ENCODE measurements at places on chromosomes 12 and 14.

- no peak for DNase-seq
Observed at GRCh38 chr12:117226505-117226904, 36.2 kb upstream of the FBXO21 start.

- no peak for DNase-seq
Observed at GRCh38 chr12:97875064-97875463, 412.5 kb downstream of the RMST start.

GRCh38 chr14:105328678-105329390, 14.3 kb downstream of the PACS2 start:
- no peak for DNase-seq

GRCh38 chr14:31937730-31938346, 139.3 kb upstream of the ARHGAP5 start:
- DNase-seq, result no peak

DNA sequence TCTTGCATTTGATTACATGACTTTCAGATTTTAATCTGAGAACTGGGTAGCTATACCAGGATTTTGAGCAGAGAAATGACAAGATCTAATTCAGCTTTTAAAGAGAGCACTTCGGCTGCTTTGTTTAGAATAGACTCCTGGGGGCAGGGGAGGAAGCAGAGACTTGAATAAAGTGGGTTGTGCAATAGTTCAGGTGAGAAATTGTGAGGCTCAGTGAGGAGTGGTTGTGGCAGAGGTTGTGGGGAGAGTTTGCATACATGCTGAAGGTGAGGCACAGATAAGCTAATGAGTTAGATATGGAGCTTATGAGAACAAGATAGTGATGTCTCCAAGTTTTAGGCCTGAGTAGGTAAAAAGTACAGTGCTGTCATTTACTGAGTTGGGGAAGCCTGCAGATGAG, 281.4 kb downstream of the FLRT2 start:
- DNase-seq, result no peak

DNA sequence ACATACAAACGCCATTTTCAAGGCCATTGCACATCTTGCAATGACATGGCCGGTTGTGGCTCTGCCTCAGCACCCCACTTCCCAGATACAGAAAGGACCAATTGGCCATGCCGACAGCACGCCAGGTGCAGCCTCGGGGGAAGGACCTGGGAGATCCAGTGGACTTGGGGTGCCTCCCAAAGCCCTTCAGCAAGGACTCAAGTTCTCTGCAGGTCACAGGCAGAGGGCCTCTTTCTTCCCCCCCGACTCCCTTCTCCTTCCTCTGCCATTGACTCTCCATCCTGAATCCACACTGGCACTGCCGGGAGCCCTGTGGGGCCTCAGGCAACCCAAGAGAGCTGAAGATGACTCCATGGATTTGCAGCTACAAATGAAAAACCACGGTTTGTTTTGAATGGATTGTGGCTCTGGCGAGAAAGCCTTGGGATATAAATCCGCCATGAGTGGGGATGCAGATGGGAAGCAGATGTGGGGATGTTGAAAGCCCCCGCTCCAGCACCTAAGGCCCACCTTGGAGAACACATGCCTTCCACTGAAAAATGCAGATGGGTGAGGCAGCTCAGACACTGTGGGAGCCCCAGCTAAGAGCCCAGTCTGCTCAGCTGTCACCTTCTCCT, 35.1 kb upstream of the LTBP2 start:
- no peak for DNase-seq

GRCh38 chr14:89775946-89776345, 178.6 kb downstream of the EFCAB11 start:
- DNase-seq, result no peak

DNA sequence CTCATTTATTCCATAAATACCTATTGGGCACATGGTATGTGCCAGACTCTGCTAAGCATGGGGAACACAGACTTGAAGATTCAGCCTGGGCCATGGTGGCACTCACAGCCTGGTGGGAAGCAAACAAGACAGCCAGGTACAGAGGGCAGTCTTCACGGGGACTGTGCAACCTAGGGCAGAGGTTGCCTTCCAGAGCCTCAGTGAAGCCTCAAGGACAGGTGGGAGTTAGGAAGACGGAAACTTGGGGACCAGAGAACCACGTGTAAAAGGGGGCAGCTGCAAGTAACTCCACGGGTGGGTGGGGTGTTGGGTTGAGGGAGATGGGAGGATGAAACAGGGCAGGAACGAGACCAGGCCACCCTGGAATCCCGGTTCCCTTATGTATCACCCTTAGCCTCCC, 980 bp upstream of the LTBR start:
- no peak for DNase-seq

DNA sequence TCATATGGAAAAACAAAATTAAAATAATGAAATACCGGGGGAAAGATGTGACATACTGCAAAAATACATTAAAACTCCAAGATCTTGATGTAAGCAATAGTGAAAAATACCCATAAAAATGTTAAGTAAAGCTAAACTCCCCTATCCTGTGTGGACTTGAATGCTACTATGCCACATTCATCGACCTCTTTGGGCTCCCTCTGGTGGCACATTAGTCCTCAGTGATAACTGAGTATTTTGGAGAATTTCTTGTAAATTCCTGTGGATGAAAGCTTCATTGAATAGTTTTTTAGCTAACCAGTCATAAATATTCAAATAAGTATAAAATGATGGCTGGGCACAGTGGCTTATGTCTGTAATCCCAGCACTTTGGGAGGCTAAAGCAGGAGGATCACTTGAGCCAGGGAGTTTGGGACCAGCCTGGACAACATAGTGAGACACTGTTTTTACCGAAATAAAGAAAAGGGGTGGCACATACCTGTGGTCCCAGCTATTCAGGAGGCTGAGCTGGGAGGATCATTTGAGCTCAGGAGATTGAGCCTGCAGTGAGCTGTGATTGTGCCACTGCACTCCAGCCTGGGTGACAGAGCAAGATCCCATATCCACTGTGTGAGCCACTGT, 42.4 kb upstream of the SGPP1 start:
- peak; percentile 30 for DNase-seq

DNA sequence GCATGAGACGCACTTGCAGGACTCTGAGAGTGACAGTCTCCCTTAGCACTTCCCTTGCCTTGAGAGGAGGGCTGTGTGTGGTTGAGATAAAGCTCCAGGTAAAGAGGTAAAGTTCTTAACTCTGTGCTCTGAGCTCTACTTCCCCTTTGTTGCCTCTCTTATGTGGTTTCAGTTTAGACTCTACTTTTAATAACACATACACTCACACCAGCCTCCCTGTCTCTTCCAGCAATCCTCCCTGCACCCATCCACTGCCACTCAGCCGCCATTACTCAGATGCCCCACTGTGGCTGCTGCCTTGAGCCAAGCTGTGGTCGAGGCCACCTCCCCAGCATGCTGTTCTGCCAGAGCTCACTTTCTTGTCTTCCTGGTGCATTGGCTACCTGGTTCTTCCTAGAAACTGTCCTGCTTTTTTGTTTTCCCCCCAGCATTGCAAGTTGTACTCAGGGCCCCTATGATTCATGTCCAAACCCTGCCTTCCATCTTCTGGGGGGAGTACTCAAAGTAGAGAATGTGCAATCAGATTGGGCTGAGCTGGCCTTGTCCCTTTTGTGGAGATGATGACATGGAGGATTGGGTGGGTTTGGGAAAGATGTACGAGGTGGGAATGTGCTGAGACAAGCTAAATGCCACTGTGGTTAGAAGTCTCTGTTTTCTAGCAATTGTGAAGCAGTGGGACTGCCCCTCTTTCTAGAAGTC, 115.5 kb upstream of the PARP11 start:
- DNase-seq, result no peak

DNA sequence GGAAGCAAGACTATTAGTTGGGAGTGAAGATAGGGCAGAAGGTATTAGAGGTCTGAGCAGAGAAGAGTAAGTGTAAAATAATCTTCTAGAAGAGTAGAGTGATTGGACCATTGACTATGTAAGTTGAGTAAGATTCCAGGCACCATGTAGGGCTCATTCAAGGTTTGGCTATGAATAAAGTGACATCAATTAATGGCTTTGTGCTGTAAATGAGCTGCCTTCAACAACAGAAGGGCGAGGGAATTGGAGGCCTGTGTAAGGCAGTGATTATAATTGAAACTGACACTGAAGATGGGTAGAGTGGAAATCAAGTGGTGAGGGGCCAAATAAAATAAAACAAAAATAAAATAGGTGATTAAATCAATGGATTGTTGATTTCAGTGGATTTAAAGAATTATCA, 26.4 kb downstream of the PTPRQ start:
- no peak for DNase-seq

GRCh38 chr12:31525496-31526157, 65.3 kb downstream of the DENND5B start:
- no peak for DNase-seq

GRCh38 chr12:59087691-59088090, 167.4 kb upstream of the LRIG3 start:
- DNase-seq, result no peak

- DNase-seq, result no peak
Observed at GRCh38 chr12:24045816-24046257, 96.4 kb upstream of the SOX5 start.

- DNase-seq, result no peak
Observed at GRCh38 chr14:66495218-66496098, 9.3 kb downstream of the CCDC196 start.

- no peak for DNase-seq
Observed at GRCh38 chr12:116465407-116465806, 93.8 kb upstream of the MAP1LC3B2 start.

GRCh38 chr14:65228436-65228835, 126.1 kb upstream of the MAX start:
- no peak for DNase-seq

DNA sequence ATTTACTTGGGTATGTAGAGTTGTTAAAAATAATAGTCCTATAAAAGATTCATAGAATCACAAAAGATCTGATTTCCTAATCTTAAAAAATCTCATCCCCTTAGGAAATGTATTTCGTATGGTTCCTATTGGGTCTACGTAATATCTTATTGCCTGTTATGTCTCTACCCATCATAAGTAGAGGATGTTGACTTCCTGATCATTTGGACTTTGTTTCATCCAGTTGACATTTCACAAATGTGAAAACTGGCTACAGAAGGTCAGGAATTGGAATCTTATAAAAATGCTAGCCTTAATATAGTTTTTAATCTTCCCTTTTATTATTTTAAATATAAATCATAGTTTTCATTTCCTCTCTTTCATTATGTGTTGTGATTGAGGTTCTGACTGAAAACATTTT, 45.2 kb downstream of the TDP1 start:
- DNase-seq, result no peak

GRCh38 chr14:99224116-99224910, 47.7 kb downstream of the BCL11B start:
- DNase-seq, result no peak

- no peak for DNase-seq
Observed at GRCh38 chr14:67806246-67806645, 10.1 kb downstream of the ZFYVE26 start.

DNA sequence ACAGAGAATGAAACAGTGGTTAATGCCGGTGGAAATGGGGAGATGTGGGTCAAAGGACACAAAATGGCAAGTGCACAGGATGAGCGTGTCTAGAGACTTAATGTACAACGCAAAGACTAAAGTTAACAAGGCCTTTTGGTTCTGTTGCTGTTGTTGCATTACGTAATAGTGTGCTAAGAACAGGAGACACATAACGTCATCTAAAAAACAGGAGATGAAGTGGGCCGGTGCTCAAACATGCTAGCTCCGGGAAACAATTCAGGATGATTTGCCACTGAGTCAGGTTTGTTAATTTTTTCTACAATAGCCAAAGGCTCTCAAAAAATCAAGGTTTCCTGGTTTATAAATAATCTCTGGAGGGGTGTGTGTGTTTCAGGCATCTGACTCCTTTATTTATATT, 55.5 kb downstream of the ETV6 start:
- DNase-seq, result no peak
